ENCODE measurements at places on chromosomes 1 and 21.

DNA sequence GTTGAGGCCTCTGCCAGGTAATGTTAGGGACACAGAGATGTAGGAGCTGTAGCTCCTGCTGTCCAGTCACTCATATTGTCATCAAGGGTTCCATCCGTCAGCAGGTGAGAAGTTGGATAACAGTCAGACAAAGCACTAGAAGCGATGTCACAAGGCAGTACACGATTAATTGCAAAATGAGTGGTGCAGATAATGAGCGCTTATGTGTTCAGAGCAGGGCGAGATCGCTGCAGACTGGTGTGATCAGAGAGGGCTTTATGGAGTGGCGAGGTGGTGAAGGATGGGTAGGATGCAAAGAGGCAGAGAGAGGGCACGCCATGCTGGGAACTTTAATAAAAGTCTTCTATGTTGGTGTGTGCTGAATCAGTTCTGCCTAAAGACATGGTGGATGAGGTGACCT lies 8.8 kb downstream of the TMCC2 start:
- DNase-seq, result no peak

GRCh38 chr1:186330758-186331157 lies 44.3 kb downstream of the TPR start:
- no peak for DNase-seq

GRCh38 chr1:157197906-157198435 lies 59.8 kb upstream of the ETV3 start:
- DNase-seq, result no peak

DNA sequence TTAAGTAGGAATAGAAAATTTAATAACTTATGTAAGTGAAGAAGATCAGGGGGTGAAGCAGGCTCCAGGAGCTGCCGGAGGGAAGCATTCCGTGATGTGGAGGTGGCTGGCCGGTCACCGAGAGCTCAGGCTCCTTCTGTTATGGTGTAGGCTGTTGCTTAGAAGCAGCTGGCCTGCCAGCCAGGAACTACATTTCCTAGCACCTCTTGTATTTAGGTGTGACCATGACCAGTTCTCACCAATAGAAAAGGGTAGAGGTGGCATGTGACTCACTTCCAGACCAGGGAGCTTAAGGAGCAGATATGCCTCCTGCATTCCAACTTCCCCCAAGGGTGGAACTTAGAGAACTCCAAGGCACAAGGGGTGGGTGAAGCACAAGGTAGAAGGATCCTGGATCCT lies 120.7 kb downstream of the ACTL8 start:
- no peak for DNase-seq

DNA sequence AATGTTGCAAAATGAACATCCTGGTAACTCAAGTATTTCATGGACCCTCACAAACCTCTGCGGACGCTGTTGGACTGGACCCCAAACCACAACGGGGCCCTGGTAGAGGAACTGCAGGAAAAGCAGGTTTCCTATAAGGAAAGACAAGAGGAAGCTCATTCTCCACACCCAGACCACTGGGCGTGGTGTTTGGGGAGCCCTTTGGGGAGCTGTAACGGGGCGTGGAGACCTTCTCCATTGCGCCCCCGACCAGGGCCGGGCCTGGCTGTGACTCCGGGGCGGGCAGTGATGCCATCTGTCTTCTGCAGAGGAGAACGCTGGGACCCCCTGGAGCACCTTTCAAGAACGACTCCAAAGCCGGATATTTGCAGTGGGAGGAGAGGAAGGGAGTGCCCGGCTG lies 30.0 kb upstream of the AGPAT3 start:
- DNase-seq, result no peak

DNA sequence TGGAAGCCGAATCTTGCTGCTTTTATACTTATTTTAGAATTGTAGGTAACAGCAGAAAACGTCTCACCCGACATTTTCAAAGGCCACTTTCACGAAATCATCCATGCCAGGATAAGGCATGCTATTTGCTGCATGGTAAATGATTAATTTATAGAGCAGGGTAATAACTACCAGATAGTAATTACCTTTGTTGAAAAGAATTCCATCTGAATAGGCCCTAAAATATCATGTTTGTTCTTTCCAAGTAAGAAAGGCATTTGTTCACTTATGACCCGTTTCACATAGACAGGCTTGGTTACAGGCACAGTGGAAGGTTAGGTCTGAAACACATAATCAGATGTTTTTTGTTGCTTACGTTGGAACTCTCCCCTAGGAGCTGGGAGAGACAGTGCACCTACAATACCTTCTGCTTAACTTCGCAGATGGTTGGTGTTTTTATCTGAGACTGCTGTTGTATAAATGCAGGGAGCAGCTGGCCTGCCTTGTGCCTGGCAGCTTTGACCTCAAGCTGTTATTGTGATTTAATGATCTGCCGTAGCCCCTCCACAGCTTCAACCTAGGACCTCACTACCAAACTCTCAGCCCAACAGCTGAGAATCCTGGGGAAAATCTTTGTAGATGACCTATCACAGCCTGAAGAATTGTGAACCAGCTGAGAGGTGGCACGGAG lies 1.6 kb downstream of the SLC44A3 start:
- no peak for DNase-seq

- DNase-seq, result no peak
These were observed 29.1 kb downstream of the TEX35 start for GRCh38 chr1:178541829-178542553.

GRCh38 chr1:55702064-55702463 lies 486.9 kb upstream of the USP24 start:
- DNase-seq, result no peak

DNA sequence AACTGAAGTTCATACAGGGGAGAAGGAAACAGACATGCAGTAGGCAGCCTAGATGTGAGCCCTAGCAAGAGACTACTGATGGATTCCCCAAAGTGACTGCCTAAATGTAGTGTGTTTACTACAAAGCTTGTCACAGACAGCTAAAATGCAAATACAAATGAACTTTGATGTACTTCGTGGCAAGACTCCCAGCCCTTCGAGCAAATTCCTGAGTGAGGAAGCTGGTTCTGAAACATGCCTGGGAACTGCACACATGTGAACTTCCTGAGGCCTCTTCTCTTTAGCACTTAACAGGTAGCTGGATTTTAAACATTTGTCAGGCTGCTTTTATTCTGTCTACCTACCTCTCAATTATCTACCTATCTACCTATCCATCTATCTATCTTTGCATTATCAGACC lies 6.7 kb upstream of the IRF2BP2 start:
- DNase-seq, result no peak

DNA sequence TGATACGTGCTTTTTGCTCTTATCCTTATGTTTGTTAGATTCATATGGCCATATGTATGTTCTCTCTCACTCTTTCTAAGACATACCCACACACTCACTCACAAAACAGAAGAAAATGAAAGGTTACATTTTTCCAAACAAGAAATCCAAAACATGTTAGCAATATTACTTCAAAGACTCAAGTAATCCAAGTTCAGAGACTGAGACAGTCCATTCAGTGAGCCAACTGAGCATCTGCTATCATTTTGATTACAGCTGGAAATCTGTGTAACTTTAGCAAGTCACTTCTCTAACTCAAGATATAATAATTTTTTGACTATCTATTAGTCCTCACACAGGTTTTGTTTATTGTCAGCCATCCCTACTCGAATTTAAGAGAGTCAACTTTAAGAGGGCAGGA lies 218.9 kb downstream of the LHX8 start:
- no peak for DNase-seq

GRCh38 chr21:31136891-31137290 lies 98.6 kb upstream of the KRTAP19-8 start:
- DNase-seq, result no peak

- no peak for DNase-seq
These were observed 18.7 kb downstream of the LPGAT1 start for GRCh38 chr1:211811848-211812247.

DNA sequence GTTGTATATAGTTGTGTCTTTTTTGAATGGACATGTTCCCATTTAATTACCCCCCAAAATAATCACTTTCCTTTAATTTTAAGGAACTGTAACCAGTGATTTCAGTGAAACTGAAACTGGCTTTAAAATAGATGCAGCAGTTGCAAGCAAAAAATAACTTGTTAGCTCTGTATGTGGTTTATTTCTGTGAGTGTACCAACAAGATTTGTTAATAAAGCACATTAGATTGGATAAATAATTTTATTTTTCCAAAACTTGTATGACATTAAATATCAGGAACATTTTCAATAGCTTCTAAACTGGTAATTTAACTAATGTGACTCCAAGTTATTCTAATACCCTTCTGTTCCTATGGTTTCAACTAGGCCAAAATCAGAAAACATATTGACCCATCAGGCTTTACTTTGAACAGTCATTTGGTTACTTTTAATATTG lies 184.3 kb upstream of the CACYBP start:
- no peak for DNase-seq

- DNase-seq, result no peak
These were observed 383.4 kb downstream of the USP25 start for GRCh38 chr21:16113052-16113715.

GRCh38 chr1:94117259-94117851 lies 3.6 kb downstream of the ABCA4 start:
- no peak for DNase-seq

GRCh38 chr1:114082304-114082630 lies 71.4 kb downstream of the SYT6 start:
- no peak for DNase-seq
